Fibroblast of lung (primary cell): ENCODE measurements at places on chromosomes 2 and 18. TPM values are rescaled to one million over a fixed set of nuclear protein-coding genes. Genes with fewer than 3 reads are reported as not detected.

The RAB6C gene
- polyA plus RNA-seq: 0.05 and 0.10 TPM in 2 replicates

The SPDYA gene
- 0.06 and 0.09 TPM in 2 replicates for polyA plus RNA-seq

The ABCB6 gene
- 12.5 and 14.7 TPM in 2 replicates for polyA plus RNA-seq

The FBXO15 gene
- 0.75 and 0.77 TPM in 2 replicates for polyA plus RNA-seq

DNA sequence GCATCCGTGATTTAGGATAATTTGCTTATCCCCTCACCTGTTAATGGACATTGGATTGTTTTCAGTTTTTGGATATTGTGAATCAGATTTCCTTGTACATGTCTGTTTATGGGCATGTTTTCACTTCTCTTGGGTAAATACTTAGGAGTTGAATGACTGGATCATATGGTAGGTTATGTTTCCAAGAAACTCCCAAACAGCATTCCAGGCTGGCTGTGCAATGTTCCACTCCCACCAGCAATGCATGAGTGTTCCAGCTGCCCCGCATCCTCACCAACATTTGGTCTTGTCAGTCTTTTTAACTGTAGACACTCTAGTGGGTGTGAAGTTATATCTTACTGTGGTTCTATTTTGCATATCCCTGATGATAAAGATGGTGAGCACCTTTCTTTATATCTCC lies 8.9 kb upstream of the LRRFIP1 start:
- DNase-seq: peak; percentile 80
- no peak overlapping the region for H3K27ac ChIP-seq
- no peaks in the 10 kb centered on the region for H3K27me3 ChIP-seq
- H3K4me1 ChIP-seq: peaks cover 21% of the 10 kb centered on the region
- no peaks in the 10 kb centered on the region for H3K36me3 ChIP-seq
- no peak overlapping the region for H3K4me3 ChIP-seq

GRCh38 chr2:59988341-59988740 lies 565.1 kb downstream of the BCL11A start:
- H3K4me1 ChIP-seq: no peaks in the 10 kb centered on the region
- no peaks in the 10 kb centered on the region for H3K27me3 ChIP-seq
- no peak overlapping the region for H3K27ac ChIP-seq
- no peak overlapping the region for H3K4me3 ChIP-seq
- H3K36me3 ChIP-seq: no peaks in the 10 kb centered on the region

- no peak overlapping the region for H3K4me3 ChIP-seq
- H3K27ac ChIP-seq: no peak overlapping the region
- no peak for DNase-seq
- H3K4me1 ChIP-seq: no peaks in the 10 kb centered on the region
- no peaks in the 10 kb centered on the region for H3K36me3 ChIP-seq
These were observed 596.4 kb downstream of the FBXO15 start for GRCh38 chr18:73551211-73551610.

DNA sequence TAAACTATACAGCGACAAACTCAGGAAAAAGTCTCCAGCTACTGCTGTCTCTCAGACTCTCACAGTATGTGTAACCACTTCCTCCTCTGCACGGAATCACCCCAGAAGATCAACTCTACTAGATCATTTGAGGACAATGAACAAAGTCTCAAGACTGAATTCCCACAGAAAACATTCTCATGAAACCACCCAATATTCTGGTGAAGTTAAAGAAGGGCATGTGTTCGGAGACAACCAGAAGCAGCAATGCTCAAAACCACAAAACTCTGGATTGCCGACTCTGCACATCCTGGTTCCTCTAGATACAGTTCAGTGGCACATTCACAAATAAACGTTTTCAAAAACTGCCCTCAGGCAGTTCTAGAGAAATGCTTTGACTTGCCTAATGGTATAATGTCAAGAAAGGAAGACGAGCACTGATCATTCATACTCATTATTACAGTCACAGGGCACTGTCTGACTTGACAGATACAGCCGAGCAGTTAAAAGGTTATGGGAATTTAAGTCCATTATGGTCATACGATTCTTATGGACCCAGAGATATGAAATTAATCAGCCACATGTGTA lies 91.9 kb upstream of the STK17B start:
- H3K4me1 ChIP-seq: no peaks in the 10 kb centered on the region
- H3K4me3 ChIP-seq: no peak overlapping the region
- no peaks in the 10 kb centered on the region for H3K27me3 ChIP-seq
- no peaks in the 10 kb centered on the region for H3K36me3 ChIP-seq

GRCh38 chr2:152328013-152328412 lies 7.0 kb upstream of the FMNL2 start:
- no peak overlapping the region for H3K4me3 ChIP-seq
- H3K4me1 ChIP-seq: no peaks in the 10 kb centered on the region
- no peaks in the 10 kb centered on the region for H3K36me3 ChIP-seq
- DNase-seq: no peak
- H3K27me3 ChIP-seq: no peaks in the 10 kb centered on the region
- H3K27ac ChIP-seq: no peak overlapping the region

GRCh38 chr2:37168217-37168981 lies 11.6 kb upstream of the EIF2AK2 start:
- no peak overlapping the region for H3K27ac ChIP-seq
- DNase-seq: peak; percentile 39
- H3K36me3 ChIP-seq: no peaks in the 10 kb centered on the region
- H3K4me3 ChIP-seq: no peak overlapping the region
- H3K27me3 ChIP-seq: no peaks in the 10 kb centered on the region

DNA sequence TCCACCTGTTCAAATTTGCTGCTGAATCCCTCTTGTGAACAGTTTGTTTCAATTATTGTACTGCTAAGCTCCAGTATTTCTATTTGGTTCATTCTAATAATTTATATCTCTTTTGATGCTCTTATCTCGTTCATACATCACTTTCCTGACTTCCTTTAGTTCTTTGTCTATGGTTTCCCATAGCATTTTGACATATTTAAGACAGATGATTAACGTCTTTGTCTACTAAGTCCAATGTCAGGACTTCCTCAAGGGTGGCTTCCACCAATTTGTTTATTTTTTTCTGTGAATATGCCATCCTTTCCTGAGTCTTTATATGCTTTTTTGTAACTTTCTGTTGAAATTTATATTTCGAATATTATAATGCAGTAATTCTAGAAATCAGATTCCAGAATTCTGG lies 9.6 kb downstream of the PIGN start:
- no peaks in the 10 kb centered on the region for H3K27me3 ChIP-seq
- H3K4me3 ChIP-seq: no peak overlapping the region
- H3K27ac ChIP-seq: no peak overlapping the region
- no peaks in the 10 kb centered on the region for H3K4me1 ChIP-seq
- no peak for DNase-seq

- H3K36me3 ChIP-seq: no peaks in the 10 kb centered on the region
- peaks cover 26% of the 10 kb centered on the region for H3K4me1 ChIP-seq
- DNase-seq: peak; percentile 46
- no peak overlapping the region for H3K4me3 ChIP-seq
- H3K27me3 ChIP-seq: no peaks in the 10 kb centered on the region
These were observed 42.4 kb upstream of the NABP1 start for GRCh38 chr2:191635333-191636234.

DNA sequence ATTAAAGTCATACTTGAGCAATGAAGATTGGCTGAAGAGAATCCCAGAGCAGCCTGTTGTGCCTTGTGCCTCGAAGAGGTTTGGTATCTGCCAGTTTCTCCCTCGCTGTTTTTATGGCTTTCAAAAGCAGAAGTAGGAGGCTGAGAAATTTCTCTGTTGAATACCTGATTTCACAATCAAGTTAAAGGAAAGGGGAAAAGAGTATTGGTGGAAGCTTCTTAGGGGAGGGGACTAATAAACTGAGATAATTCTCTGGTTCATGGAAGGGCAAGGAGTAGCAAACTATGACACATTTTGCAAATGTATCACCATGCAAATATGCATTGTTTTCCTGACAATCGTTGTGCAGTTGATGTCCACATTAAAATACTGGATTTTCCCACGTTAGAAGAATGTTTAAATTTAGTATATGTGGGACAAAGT lies at the start of gene IL1B:
IL1B (minus strand) TSS at position 85 of the 423 bp plus-strand sequence. CDS start 550 bp downstream, outside the sequence.
- peak; percentile 77 for DNase-seq
- no peak within 1 kb of the TSS for H3K4me3 ChIP-seq
- H3K4me1 ChIP-seq: no peaks in the 10 kb centered on the region
- H3K27ac ChIP-seq: no peak within 1 kb of the TSS
- H3K27me3 ChIP-seq: no peaks in the 10 kb centered on the region
- no peaks in the 10 kb centered on the region for H3K36me3 ChIP-seq
